ENCODE measurements at places on chromosomes 16 and 17.

DNA sequence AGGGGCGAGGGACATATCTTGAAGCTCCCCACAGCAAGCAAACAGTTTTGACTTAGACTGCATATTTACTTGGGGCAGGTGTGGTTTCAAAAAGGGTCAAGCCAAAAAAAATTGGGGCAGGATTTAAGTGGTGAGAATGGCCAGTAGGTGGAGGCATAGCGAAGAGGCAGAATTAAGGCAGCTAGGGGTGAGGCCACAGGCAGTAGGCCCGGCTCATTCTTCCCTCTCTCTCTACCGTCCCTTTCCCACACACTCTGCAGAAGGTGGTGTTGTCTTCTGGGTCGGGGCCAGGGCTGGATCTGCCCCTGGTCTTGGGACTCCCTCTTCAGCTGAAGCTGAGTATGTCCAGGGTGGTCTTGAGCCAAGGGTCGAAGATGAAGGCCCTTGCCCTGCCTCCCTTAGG, 2.6 kb downstream of the SHBG start:
- ATAC-seq: peak; percentile 22

DNA sequence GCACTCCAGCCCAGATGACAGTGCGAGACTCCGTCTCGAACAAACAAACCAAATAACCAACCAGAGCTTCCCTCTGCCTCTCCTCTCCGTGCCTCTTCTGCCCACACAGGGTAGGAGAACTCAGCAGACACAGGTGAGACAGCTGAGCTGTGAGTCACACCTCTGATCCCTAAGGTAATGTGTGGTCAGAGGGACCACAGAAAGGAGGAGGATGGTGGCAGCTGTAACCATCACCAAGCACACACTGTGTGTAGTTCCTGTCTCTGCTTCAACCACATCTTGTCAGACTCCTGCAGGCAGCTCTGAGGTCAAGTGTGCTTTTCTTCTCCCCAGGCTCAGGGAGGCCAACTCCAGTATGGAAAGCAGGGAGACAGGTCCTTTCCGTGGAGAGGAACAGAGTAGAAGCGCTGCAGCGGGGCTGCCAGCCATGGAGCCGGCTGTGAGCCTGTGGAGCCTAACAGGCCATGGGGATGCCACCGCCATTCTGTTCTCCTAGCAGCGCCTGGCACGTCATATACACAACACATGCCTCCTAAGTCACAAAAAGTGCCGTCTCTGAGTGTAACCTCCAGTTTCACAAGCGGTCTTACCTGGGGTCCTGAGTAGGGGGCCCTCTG, 7.1 kb downstream of the NUDT16L1 start:
- no peak for ATAC-seq

GRCh38 chr17:21001111-21001812, 41.5 kb downstream of the USP22 start:
- no peak for ATAC-seq

- no peak for ATAC-seq
Measured at GRCh38 chr16:85296859-85297660, 184.8 kb upstream of the CIBAR2 start.

GRCh38 chr16:4913774-4914525, 23.0 kb downstream of the PPL start:
- ATAC-seq: no peak

- ATAC-seq: peak; percentile 88
Measured at GRCh38 chr16:15879255-15879811, 9.1 kb downstream of the CEP20 start.

DNA sequence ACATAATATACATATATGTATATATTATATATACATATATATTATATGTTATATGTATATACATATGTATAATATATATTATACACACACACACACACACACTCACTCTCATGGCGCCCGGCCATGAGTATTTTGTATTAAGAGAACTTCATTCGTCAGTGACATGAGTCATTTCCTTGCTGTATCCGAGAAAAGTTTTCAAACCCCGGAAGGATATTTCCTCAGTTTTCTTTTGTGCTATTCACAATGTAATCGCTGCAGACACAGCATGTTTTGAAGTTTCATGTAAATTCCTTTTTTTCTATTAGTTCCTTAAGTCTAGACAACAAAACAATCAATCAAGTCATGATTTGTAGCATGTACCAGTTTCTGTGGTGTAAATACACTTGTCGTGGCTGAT, 33.3 kb downstream of the OR1D5 start:
- no peak for ATAC-seq

DNA sequence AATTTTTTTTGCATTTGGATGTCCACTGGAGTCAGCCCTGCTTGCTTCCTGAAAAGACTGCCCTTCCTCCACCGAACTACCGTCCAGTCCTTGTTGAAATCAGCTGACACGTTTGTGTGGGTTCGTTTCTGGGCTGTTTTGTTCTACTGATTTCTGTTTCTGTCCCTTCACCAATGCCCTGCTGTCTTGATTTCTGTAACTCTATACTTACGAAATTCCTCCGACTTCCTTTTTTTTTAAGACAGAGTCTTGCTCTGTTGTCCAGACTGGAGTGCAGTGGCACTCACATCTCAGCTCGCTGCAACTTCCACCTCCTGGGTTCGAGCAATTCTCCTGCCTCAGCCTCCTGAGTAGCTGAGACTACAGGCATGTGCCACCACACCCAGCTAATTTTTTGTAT, 8.4 kb upstream of the GAA start:
- ATAC-seq: no peak

DNA sequence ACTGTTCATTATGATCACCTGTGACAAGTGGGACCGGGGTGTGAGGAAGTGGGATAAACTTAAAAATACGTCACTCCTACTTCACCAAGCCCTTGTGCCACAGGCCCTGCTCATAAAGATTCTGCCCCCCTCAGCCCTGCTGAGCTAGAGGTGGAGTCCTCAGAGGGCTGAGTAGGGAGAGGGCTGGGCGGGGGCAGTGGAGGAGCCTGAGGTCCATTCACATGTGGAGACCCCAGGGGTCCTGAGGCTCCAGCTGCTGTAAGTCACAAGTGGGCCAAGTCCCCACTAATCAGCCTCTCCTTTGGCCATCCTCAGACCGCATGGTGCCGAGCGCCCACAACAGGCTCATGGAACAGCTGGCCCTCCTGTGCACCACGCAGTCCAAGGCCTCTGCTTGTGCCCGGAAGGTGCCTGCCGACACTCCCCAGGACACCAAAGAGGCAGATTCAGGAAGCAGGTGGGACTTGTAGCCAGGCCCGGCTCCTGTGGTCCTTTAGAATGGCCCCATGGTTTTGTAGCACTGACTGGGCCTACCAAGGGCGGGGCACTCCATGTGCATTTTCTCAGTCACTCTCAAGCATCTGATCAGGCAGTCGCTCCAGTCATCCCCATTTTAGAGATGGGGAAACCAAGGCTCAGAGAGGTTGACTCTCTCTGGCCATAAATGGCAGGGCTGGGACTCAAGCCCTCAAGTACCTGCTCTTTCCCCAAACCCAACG, 10.4 kb downstream of the DNAAF8 start:
- ATAC-seq: no peak

- no peak for ATAC-seq
Measured at GRCh38 chr17:40073454-40074174, 10.8 kb downstream of the THRA start.

GRCh38 chr16:77353587-77354263, 81.1 kb downstream of the ADAMTS18 start:
- no peak for ATAC-seq

- ATAC-seq: no peak
Measured at GRCh38 chr17:73293480-73293911, 18.3 kb downstream of the CDC42EP4 start.

DNA sequence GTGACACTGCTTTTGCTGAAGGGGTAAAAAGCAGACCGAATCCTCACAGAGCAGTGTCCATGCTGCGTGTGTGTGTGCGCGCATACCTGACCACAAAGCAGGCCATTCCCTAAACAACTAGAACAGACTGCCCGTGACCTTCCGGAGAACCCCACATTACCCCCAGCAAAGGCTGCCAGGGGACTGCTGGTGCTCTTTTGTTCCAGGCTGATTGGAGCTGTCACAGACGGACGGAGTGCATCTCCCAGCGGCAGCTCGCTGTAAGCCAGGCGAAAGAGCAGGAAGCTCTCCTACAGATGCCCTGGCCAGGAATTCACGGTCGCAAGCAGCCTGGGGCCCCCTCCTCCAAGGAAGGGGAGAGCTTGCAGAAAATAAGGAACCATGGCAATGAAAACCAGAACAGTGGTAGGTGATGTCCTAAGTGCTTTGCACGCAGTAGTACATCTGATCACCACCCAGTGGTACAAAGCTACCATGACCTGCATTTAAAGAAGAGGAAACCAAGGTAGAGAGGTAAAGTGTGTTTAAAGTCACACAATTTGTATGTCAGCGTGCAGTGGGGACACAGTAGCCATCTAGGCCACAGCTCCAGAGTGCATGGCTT, 153.4 kb upstream of the DYNLRB2 start:
- no peak for ATAC-seq

- no peak for ATAC-seq
Measured at GRCh38 chr17:78611607-78612006, 34.4 kb upstream of the DNAH17 start.

GRCh38 chr17:57004944-57005579, 27.1 kb downstream of the SCPEP1 start:
- ATAC-seq: no peak

DNA sequence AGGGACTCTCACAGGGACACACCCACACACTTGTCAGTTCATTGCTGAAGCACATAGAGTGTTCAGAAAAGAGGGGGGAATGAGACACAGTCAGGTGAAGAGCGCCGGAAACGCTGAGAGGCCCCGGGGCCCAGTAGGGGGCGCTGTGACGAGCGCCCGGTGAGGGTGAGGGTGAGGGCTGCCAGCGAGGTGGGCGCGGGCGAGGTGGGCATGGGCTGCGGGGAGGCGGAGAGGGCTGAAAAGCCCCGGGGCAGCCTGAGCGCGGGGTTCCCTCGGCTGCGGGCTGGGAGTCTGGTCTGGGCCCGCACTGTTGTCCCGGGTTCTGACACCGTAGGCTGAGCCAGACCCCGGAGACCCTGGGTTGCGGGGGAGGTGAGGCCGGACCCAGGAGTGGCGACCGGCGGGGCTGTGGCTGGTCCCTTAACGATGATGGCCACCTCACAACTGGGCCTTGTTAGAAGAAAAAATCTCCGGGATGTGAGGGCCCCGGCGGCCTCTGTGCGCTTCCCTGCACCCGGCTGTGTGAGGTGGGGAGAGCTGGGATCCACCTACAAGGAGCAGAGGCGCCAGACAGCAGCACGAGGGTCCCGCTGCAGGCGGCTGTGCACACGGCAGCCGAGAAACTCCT, 91.4 kb downstream of the C16orf78 start:
- ATAC-seq: peak; percentile 42

DNA sequence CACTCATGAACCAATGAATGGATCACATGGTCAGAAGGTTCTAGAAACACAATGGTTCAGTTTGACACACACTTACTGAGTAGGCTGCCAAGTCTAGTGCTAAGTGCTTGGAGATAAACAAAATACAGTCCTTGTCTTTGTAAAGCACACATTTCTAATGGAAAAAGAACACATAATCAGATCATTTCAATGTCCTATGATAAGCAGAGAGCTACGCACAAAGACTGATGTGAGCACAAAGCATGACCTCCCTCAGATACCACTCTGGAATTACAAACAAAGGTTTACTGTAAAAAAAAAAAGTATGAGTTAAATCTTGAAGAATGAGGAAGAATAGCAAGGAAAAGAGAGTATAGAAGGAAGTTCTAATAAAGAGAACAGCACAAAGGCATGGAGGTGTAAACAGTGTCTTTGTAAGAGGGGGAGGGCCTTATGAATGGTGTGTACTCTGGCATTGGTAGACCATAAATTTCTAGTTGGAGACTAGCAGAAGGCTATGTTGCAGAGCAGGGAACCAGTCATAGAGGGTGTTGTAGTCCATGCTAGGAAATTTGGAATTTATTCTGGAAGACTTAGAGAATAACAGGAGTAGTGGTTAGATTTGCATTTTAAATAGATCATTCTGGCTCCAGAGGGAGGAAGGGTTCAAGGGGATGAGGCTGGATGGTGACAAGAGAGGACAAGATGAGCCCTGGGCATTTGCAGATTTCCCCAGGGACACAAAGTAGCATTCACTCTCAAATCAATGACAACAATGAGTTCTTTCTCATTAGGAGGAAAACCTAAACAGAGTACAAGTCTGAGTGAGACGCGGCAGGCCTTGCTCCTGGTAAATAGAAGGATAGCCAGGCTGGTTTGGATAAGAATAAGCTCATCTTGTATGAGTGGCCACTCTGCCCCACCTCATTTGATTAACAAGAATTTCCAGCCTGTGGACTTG, 468.0 kb downstream of the TOX3 start:
- peak; percentile 37 for ATAC-seq

DNA sequence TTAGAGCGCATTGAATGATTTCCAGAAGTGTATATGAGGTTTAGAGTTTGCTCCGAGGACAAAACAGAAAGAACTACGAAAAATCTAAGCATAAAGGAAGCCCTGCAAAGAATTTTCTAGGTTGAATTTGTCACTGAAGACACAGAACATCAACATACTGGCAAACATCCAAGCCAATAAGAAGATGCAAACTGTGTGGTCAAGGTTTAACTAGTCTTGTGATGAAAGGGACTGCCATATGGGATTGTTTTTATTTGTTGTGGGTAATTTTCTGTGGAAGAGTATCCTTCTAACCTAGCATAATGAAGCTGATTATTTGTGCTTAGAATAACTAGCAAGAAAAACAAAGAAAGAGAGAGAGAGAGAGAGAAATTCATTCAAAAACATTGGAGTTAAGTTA, 492.0 kb upstream of the ERCC4 start:
- ATAC-seq: no peak

GRCh38 chr17:82098939-82099763, 1.1 kb upstream of the FASN start:
- peak; percentile 14 for ATAC-seq

GRCh38 chr17:7097940-7098339, 16.7 kb downstream of the ASGR2 start:
- no peak for ATAC-seq

GRCh38 chr17:52824542-52824941, 666.0 kb upstream of the CA10 start:
- no peak for ATAC-seq

Data from motor neuron (in vitro differentiated cells).